CD8-positive, alpha-beta memory T cell (primary cell): ENCODE measurements at places on chromosomes 3 and 15. TPM values are rescaled to one million over a fixed set of nuclear protein-coding genes. Genes with fewer than 3 reads are reported as not detected.

DNA sequence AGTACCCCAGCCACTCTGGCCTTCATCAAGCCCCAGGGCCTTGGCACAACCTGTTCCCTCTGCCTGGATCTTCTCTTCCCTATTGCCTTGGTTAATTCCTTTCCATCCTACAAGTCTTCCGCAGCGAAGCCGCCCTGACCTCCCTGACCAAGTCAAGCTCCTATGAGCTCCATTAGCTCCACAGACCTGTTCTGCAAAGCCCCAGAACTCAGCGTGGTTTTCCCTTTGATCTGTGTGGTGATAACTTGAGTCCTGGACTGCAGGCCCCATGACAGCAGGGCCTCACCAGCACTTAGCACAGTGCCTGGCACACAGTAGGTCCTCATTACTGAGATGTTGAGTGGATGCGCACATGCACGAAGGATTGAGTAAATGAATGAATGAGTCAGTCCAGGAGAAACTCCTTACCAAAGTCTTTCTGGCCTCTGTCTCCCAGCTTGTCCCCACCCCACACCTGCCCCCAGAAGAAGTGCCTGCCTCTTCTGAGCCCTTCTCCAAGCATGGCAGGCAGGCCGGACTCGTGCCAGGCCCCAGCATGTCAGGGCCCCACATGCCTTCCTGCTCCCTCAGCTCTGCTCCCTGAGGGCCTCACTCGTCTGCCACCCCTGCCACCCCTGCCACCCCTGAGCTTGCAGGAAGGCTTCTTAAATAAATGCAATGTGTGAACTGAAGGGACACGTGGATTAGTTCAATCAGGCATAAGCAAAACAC, 6.3 kb downstream of the ANPEP start:
- DNase-seq: no peak

DNA sequence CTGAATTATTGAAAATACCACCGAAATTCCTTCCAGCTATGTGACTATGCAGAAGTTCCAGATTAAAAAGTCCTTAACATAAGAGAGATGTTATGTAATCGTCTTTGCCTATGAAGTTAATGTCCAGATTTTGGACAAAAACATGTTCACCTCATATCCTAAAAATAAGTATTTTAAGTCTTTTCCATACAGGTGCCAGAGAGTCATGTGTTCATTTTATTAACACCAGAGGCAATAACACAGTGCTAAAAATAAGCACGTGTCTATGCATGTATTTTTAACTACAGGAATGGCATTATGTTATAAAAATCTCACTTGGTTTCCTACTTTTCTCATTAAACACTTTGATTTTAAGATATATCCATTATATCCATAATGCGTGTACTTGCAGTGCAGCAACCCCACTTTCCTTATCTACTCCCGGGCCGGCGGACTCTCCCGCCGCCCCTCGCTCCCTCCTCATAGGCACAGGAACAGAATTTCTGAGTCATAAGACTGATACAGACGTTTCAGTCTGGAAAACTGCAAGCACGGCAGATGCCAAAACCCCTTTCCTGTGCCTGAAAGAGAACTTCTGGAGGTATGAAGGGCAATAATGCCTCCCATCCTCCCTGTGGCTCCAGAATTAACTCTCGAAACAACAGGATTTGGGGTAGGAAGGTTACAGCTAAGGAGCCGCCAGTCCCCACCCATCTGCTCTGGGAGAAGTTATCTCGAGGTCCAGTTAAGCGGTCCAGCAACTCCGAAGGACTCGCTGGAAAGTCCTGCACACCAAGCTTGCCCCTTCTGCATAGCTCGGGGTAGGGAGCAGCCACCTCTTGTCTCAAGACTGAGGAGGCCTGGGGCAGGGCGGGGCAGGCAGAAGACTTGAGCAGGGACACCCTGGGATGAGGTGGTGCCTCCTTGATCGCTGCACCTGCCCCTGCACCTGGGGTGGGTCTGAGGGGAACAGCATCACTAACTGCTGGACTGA, 22.3 kb upstream of the PSTPIP1 start:
- DNase-seq: no peak

GRCh38 chr3:23704298-23704697, 101.5 kb upstream of the UBE2E1 start:
- no peak for DNase-seq

- DNase-seq: no peak
Observed at GRCh38 chr15:62740141-62741004, 302.2 kb upstream of the TPM1 start.

DNA sequence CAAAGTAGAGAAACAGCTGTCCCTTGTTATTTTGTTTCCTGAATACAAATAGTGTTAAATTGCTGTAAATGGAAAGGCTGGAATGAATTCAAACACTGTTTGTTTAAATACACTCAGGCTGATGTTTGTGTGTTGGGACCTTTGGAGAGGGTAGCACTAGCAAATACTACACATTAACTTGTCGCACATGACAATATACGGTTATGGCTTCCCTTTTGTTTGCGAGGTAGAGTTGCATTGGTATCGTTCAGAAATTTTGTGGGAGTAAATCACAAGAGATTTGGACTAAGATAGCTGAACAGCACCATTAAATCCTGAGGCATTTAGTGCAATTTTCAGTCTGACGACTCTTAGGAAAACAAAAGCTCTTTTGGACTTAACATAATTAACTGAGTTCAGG, 213.0 kb upstream of the ROBO2 start:
- no peak for DNase-seq

DNA sequence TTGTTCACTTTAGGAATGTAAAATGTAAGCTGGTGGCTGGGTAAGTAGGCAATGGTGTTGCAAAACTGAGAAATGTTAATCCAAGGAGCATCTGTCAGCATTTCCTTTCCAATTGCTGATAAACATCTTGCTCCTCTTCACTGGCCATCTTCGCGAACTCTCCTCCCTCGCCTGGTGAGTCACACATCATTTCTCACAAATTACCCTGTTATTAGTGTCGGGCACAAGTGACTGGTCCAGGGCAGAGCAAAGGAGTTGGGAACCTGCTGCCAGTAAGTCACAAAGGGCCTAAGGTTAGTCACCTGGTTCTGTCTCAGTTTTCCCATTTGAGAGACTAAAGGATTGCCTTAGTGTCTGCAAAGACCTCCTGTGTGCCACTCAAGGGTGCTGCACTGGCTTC, 13.0 kb downstream of the CERS3 start:
- DNase-seq: no peak

DNA sequence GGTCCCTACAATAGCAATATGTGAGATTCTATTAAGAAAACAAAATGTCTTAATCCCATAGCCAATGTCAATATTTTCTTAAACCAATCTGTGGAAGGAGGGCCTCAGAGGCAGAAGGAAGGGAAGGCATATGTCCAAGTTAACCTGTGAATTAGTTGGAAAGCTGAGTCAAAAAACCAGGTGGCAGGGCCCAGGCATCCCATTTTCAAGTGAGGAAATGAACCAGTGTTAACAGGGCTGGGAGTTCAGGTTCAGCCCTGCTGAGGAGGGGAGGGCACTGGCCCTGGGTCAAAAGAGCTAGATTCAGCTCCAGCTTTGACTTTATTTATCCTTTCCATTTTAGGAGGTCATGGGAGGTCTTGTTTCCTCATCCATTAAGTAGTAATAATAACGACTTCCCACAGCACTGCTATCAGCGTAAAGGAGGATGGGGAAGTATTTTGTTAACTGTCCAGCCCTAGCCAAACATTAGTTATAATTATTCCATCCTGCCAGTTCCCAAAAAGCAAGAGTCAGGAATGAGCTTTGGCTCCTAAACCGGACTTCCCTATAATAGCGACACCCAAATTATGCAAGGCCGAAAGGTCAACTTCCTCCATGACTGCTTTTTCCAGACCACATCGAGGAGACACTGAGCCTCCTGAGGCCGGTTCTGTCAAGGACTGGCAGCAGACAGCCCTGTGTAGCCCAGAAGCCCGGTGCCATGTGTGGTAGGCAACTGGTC, 3.2 kb downstream of the MASP1 start:
- DNase-seq: no peak

- no peak for DNase-seq
Observed at GRCh38 chr15:63246691-63247469, 30.5 kb upstream of the APH1B start.

GRCh38 chr3:115254492-115255196, 107.6 kb upstream of the ZBTB20 start:
- DNase-seq: no peak

DNA sequence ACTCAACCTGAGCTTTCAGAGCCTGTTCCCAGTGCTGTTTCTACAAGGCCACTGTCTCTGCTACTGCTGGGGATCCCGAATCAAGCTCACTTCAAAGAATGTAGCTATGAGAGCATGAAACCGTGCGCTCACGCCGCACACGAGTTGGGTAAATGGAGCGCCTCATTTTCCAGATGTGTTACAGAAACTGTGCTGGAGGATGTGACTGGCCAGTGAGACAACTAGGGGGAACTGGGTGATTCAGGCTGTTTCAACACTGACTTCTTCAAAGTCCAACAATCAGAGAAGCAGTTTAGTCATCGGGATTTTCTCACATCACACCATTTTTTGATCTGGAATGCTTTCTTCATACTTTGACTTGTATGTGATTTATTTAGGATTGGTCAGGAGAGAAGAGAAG, 3.5 kb downstream of the ZNF710 start:
- DNase-seq: no peak

- no peak for DNase-seq
Observed at GRCh38 chr3:47065058-47065457, 85.6 kb downstream of the NBEAL2 start.

DNA sequence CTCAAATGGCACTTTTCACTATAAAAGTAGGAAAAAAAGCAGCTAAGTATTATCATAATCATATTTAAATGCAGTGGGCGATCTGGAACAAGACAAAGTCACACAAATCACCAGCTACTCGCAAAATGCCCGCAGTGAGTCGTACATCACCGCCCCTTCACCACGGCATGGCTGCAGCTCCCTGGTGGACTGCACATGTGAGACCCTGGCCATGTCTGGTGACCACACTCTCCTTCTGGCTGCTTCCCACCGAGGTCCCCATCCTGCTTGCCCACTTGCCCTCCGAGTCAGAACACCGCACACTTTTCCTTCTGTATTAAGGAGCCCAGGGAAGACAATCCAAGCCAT, 38.6 kb downstream of the ACAA1 start:
- DNase-seq: no peak

- DNase-seq: no peak
Observed at GRCh38 chr3:39188271-39189149, 3.9 kb downstream of the XIRP1 start.

GRCh38 chr3:143565951-143566350, 282.3 kb downstream of the SLC9A9 start:
- DNase-seq: no peak

GRCh38 chr3:40292637-40293349, 16.7 kb upstream of the EIF1B start:
- no peak for DNase-seq

- no peak for DNase-seq
Observed at GRCh38 chr15:29945943-29946596, 123.8 kb upstream of the TJP1 start.

DNA sequence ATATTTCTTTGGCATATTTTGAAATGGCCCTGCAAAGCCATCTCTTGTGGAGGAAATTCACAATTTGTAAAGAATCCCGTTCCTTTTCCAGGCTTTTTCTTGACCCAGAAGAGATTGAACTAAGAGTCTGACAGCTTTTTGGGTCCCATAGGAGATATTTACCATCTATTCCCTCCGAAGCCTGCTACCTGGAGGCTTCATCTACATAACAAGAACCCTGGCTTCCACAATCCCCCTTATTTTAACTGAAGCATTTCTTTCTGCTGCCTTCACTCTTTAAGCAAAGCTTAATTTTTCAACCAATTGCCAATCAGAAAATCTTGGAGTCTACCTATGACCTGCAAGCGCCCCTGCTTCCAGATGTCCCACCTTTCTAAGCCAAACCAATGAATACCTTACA, 248.1 kb upstream of the GADL1 start:
- no peak for DNase-seq

DNA sequence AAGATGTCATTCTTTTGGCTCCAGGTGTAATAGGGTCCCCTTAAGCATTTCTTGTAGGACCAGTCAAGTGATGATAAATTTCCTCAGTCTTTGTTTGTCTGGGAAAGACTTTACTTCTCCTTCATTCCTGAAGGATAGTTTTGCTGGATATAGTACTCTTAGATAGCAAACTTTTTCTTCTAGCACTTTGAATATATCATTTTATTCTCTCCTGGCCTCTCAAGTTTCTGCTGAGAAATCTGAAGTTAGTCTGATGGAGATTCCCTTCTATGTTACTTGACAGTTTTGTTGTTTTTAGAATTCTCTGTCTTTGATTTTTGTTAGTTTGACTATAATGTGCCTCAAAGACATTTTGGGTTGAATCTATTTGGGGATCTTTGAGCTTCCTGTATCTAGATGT, 181.2 kb upstream of the HES1 start:
- DNase-seq: no peak

DNA sequence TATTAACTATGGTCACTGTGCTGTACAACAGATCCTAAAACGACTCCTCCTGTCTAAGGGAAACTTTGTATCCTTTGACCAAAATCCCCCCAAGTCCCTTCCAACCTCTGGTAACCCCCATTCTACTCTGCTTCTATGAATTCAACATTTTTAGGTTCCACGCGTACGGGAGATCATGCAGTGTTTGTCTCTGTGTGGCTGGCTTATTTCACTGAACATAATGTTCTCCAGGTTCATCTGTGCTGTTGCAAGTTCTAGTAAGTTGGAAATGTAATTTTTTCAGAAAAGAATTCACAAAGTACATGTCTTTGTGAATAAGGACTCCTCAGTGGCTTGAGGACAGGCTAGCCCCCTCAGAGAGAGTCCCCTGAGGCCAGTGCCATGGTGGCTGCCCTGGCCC, 66.1 kb downstream of the ATP10A start:
- no peak for DNase-seq

- DNase-seq: no peak
Observed at GRCh38 chr15:39721893-39722292, 60.7 kb downstream of the FSIP1 start.

Gene SPESP1
- total RNA-seq: 1.0 TPM

Gene STARD9
- 7.6 TPM for total RNA-seq

Gene INAFM2
- 15.3 TPM for total RNA-seq

Gene LMAN1L
- total RNA-seq: not detected

Gene SEMA5B
- total RNA-seq: not detected
